GM20000 (cell line): ENCODE measurements at places on chromosomes 7 and 10.
A peak's percentile ranks its signal among the peaks of the same experiment; 100 is the strongest.

DNA sequence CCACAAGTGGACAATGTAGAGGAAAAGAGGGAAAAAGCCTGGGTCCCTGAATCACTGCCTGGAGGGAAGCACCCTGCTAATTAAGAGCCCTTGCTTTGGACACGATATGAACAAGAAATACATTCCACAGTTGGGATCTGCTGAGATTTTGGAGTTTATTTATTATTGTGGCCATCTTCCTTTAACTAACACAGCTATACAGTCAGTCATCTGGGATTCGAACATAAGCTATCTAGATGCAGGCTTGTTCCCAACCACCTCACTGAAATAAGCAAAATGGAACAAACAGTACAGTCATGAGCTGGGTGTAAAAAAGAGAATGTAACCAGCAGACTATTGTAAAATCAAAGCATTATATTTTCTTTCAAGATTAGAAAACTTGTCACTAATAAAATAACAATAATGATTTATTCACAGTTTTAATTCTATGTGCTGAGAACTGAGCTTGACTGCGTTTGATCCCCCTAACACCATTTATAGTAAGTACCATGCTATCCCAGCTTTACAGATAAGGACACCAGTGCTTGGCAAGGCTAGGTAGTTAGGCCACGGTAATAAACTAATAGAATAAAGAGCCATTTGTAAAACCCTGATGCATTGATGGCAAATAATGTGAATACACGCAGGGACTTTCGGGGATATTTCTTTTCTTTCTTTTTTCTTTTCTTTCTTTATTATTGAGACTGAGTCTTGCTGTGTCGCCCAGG, 223.8 kb upstream of the KLF6 start:
- DNase-seq = no peak

GRCh38 chr10:63608511-63608910, 87.3 kb downstream of the REEP3 start:
- no peak for DNase-seq

DNA sequence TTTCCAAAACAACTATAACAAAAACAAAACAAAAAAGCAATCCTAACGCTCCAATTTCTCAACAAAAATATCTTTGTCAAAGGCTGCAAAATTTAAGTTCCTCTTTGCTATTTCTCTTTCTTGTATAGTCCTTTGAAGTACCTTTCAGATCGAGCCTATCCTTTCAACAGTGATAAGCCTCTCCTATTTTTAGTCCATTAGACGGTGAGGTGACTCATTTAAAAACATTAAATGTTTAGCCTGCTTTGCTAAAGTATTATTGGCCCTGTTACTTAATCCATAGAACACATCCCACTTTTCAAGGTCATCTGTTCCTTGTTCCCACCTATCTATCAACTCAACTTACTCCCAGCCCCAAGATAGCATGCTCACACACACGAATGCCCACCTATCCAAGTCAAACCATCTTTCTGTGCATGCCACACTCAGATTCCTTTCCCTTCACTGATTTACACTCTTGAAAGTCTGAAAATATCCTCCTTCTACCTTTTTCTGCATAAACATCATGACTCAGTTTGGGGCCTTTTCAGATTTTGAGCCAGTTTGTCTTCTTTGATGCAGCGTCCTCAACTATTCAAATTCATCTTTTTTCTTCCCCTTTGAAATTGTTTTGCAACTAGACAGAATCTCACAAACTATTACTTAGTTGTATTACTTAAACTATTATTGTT, 224.9 kb upstream of the TMEM229A start:
- DNase-seq = peak; percentile 9

GRCh38 chr7:33091111-33091531, 18.1 kb downstream of the RP9 start:
- no peak for DNase-seq

DNA sequence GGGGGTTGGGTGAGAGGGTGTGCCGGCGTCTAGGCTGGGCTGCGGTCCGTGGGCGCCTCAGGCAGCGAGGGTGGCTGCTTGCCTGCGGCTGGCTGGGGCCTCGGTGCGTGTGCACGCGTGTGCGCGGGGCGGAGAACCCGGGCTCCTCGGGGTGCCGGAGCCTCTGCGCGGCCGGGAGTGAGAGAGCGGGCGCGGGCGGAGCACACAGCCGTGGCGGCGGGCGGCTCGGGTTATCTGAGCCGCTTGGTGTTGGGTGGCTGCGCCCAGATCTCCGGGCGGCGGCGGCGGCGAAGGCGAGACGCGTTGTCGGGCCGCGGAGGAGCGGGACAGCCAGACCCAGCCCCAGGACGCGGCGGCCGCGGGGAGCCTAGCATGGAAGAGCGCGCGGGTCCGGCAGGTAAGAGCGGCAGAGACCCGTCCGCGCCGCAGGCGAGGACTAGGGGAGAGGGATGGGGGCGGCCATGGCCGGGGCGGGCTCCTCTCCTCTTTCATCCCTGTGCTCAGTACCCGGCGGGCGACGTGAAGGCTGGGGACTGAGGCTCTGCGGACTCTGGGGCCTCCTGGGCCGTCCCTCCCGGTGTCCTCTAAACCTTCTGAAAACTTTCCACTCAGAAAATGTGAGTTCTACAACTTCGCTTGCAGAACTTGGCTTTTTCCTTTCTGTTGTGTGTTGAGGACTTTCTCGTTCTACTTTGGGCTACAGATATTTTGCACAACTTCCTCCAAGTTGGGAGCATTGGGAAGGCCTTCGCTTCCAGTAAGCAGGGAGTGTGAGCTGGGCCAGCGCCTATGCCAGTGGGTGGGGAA, 9.8 kb upstream of the PAX2 start:
- peak; percentile 39 for DNase-seq

GRCh38 chr7:4823441-4824119, 38.2 kb downstream of the PAPOLB start:
- DNase-seq = no peak

DNA sequence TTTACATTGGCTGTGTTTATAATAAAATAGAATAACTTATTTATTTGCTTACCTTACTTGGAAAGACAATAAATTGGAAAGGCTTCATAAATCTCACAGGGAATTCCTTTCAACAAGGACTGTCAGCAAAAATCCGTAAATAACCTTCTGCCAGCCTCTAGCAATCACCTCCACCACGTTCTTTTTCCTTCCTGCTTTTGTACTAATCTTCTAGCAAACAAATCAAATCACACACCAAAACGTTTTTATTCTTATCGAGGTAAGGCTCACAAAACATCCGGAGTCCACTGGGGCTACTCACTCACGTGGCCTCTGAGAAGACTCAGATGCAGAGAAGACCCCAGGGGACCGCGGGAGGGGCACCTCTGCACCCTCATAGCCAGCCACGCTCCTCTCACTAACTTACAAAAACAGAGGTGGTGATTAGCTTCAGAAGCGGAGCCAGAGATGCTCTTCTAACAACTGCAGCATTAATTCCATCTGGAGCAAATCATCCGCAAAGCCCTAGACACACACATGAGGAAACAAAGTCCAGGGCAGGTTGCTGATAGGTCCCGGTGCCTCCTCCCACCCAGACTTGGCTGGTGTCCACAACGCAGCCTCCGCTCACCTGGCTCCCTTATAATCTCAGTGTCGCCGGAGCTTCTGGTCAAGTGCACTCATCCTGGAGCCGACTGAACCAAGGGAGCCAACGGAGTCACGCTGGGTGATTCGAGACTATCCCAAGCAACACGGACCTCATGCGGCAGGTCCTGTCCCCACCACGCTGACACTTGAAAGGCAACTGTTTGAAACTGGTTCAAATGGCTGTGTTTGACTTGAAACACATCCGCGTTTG, 22.5 kb downstream of the CTBP2 start:
- DNase-seq = no peak

- no peak for DNase-seq
These were observed 743 bp downstream of the ADAP1 start for GRCh38 chr7:953547-954327.

DNA sequence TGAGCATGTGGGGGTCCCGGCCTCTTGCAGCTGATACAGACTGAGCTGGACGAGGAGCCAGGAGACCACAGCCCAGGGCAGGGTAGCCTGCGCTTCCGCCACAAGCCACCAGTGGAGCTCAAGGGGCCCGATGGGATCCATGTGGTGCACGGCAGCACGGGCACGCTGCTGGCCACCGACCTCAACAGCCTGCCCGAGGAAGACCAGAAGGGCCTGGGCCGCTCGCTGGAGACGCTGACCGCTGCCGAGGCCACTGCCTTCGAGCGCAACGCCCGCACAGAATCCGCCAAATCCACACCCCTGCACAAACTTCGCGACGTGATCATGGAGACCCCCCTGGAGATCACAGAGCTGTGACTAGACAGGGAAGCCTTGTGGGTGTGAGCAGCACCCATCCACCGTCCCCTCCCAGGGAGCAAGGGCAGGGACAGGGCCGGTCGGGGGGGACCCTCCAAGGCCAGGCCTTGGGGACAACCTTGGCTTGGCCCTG, 36.1 kb downstream of the PSAP start:
- no peak for DNase-seq

DNA sequence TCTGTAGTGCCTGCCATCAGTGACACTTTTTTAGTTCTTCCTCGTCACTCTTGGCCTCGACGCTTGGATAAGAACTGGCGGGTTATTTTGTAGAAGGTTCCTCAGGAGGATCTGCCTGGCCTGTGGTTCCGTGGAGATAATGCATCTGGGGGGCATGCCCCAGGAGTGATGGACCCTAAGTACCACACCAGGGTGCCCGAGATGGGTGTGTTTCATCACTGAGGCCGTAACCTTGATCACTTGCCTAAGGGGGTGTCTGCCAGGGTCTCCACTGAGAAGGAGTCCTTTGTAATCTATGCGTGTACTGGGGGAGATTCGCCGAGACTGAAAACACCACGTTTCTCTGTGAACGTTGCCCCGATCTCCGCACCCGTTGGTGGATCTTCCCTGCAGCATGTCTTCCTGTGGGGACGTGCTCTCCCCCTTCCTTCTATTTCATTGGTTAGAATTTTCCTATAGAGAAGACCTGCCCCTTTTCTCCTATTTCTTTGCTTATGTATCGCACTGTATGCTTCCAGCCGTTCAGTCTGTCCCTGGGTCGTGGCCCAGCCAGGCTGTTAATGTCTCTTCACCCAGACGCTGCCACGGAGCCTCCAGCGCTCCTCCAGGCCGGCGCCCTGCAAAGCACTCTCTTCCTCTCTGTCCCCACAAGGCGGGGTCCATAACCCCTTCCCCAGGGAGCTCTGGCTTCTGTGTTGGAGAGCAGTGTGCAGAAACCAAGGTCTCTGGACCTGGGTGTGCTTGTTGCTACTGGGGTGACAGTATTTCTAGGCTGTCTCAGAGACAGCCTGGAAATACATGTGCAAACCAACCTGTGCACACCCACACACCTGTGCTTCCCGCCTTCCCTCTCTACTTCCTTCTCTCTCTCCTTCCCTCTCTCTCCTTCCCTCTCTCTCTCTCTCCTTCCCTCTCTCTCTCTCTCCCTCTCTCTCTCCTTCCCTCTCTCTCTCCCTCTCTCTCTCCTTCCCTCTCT, 14.4 kb upstream of the DPYSL4 start:
- no peak for DNase-seq

- DNase-seq = no peak
These were observed 5.4 kb upstream of the HSPB1 start for GRCh38 chr7:76296743-76297740.

GRCh38 chr7:2192831-2193534, 39.8 kb downstream of the MAD1L1 start:
- no peak for DNase-seq

DNA sequence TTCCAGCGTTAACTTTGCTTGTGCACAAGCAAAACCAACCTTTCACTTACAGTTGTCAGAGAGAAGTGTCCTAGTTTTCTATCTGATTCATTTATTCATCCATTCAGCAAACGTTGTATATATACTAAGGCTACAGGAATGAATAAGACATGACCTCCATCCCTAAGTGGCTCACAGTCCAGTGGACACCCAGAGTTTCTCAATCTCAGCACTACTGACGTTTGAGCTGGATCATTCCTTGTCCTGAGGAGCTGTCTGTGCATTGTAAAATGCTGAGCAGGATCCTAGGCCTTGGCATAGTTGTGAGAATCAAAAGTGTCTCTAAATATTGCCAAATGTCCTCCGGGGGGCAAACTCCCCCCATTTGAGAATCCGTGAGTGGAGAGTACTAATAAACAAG, 166.7 kb upstream of the PRKCQ start:
- no peak for DNase-seq

- DNase-seq = no peak
These were observed 415.3 kb downstream of the RPS24 start for GRCh38 chr10:78448994-78449418.

DNA sequence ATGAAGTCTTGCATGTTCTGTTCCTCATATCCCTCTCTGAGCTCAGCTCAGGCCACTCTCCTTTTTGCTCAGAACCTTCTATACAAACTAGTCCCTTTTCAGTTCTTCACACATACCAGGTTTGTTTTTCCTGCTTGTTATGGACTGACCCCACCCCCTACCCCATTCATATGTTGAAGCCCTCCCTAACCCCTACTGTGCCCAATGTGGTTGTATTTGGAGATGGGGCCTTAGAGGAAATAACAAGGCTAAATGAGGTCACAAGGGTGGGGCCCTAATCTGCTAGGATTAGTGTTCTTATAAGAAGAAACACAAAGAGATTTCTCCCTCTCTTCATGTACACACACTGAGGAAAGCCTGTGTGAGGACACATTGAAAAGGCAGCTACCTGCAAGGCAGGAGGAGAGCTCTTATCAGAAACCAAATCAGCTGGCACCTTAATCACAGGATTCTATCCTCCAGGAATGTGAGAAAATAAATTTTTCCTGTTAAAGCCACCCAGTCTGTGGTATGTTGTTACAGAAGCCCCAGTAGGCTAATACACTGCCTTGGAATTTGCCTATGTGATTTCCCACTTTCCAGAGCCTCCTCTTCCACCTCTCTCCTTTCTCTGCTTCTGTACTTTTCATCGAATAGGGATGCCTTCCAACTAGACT, 67.3 kb upstream of the DNAJB12 start:
- no peak for DNase-seq

DNA sequence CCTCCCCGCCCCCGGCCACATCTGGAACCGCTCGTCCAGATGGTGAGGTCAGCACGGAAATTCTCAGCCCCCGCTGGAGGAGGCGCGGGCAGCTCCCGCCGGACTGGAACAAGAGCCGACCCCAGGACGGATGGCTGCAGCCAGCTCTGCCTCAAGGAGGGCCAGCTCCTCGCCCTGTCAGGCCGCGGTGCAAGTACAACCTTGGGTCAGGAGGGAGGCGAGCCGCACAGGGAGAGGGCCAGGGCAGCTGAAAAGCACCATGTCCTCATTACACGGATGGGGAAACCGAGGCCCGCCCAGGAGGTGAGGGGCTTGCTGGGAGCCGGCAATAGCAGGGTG, 3.8 kb upstream of the GRIFIN start:
- DNase-seq = no peak

- no peak for DNase-seq
These were observed 8.0 kb downstream of the IKZF1 start for GRCh38 chr7:50312250-50313162.

- DNase-seq = no peak
These were observed 115.1 kb downstream of the PARD3 start for GRCh38 chr10:34699904-34700517.

DNA sequence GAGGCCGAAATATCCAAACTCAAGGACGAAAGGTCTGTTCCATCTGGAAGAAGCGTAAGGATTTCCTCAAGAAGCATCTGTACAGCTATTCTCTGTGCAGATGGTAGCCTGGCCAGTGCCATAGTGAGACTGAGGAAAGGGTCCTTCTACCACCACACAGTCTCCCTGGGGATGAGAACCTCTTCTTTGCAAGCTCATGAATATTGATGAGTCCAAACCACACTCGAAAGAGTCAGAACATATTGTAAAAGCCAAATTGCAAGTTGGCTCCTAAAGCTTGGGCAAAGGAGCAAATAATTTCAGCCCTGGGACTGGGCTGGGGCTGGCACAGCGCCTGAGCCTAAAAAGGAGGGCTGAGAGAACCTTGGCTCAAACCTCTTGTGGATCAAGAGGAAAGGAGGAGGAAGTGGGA, 66.1 kb upstream of the PIP4K2A start:
- no peak for DNase-seq

GRCh38 chr7:6106140-6106904, 75.1 kb downstream of the ANKRD61 start:
- no peak for DNase-seq
